ENCODE measurements at places on chromosomes 13 and 19.

- DNase-seq: no peak
Observed at GRCh38 chr19:52590728-52591127, 20.6 kb downstream of the ZNF701 start.

GRCh38 chr13:83003185-83003584 is 879.1 kb downstream of the SLITRK1 start:
- no peak for DNase-seq

GRCh38 chr19:51472607-51473006 is 5.7 kb upstream of the CEACAM18 start:
- no peak for DNase-seq

GRCh38 chr13:27023385-27024073 is 148.1 kb downstream of the USP12 start:
- DNase-seq: no peak

- no peak for DNase-seq
Observed at GRCh38 chr13:63463782-63464610, 2048.3 kb upstream of the PCDH20 start.

DNA sequence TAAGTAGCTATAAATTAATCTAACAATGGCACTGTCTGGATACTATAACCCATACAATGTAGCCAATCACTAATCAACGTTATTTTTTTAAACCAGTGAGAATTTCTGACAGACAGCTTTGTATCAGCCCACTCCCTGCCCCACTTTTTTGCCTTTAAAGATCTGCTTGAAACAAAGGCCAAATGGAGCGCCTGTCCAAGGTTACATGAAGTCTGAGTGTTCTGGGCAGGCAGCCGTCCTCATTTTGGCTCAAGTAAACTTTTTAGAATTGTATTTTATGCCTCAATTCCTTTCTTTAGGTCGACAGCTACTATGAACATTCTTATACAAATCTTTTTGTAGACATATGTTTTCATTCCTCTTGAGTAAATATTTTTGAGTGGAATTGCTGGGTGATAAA is 6.2 kb downstream of the IFT88 start:
- no peak for DNase-seq

DNA sequence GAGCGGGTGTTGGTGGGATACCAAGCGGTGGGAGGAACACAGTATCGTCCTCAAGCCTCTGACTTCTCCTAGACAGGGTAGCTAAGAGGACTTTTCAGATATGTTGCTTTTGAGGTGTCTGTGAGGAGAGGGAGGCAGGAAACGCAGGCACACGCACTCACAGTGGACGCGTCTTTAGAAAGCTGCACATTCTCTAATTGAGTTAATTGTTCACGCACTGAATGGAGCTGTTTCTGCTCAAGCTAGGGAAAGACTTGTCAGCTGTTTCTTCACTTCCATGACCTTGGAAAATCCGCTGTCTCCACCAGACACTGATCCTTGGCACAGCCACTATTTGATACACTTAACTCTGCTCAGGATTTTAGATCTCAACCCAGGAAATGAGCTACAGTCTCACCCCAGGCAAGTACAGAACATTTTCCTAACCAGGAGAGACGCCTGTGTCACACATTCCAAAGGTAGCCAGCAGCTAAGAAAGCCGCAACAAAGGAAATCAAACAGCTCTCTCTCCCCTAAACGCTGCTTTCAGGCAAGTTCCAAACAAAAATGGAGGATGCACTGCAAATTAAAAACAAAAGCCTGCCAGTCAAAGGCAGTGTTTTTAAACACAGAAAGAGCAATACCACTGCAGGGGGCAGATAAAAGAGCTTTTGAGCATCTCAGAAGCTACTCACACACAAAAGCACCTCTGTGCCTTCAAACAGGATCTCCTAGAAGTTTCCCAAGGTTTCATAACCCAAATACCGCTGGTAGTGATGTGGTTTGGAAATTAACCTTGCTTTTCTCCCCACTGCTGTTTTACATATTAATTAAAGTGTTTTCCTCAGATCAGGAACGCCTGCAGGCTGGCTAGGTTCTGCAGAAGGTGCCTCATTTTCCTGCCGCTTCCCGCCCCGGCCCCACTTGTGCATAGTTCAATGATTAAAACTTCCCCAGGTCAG is 57.3 kb downstream of the IRS2 start:
- peak; percentile 59 for DNase-seq

- DNase-seq: no peak
Observed at GRCh38 chr19:8721334-8721733, at the start of gene OR2Z1. Gene OR2Z1, plus strand, starts transcription at chr19:8721634. Its CDS starts 9,395 bp downstream, at chr19:8731029.

DNA sequence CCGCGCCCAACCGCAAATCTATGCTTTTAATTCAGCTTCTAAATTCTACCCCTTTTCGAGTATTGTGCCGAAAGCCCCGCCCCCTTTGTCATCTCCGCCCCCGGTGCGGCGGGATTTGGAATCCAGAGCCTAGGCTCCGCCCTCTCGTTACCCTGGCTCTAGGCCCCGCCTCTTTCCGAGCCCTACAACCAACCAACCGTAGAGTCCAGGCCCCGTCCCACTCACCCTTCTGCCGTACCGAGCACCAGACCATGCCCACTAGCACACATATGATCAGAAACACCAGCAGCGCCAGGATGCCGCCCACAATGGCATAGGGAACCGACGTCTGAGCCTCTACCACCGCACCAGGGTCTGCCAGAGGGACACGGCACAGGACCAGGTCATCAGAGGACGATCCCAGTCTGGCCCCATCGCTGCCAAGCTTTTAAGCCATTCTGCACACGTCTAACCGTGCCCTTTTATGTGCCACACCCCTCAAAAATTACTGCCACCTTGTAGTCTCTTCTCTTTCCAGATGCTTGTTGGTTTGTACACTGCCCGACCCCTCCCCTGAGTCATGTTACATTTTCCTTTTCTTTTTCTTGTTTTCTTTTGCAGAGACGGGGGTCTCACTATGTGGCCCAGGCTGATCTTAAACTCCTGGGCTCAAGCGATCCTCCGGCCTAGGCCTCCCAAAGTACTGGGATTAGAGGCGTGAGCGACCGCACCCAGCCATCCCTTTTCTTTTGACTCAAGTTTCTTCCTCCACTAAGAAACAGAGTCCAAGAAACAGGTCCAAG is 4.7 kb upstream of the ZNF428 start:
- DNase-seq: no peak

- peak; percentile 49 for DNase-seq
Observed at GRCh38 chr19:14497228-14497921, 1.4 kb upstream of the GIPC1 start.

GRCh38 chr19:5608291-5608690 is 14.3 kb downstream of the SAFB2 start:
- no peak for DNase-seq

GRCh38 chr19:51644636-51645271 is 1.9 kb downstream of the SIGLEC14 start:
- no peak for DNase-seq

DNA sequence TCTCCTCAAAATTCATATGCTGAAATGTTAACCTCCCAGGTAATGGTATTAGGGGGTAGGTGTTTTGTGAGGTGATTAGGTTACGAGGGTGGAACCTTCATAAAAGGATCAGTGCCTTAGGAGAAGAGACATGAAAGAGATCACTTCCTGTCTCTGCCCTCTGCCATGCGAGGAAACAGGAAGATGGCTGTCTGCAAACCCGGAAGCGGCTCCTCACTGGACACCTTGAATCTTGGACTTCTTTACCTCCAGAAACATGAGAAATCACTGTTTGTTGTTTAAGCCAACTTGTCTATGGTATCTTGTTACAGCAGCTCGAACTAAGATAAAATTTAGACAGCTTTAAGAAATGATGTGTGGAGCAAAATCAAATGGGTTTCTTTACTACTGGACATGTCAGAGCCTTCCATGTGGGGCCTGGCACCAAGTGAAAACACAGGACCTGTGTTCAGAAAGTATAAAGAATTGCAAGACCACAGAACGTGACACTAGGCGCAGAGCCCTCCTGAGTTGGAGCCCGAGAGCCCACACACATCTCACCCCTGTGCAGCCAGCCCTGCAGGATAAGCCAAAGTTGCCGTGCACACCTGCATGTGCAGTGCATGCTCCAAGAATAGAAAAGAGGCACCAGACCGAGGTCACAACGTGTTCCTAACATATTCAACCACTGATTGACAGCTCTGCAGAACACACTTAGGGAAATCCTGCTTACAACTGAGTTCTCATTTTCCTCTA is 112.5 kb upstream of the UQCRFS1 start:
- no peak for DNase-seq

- no peak for DNase-seq
Observed at GRCh38 chr13:48829536-48829935, 146.2 kb upstream of the FNDC3A start.

DNA sequence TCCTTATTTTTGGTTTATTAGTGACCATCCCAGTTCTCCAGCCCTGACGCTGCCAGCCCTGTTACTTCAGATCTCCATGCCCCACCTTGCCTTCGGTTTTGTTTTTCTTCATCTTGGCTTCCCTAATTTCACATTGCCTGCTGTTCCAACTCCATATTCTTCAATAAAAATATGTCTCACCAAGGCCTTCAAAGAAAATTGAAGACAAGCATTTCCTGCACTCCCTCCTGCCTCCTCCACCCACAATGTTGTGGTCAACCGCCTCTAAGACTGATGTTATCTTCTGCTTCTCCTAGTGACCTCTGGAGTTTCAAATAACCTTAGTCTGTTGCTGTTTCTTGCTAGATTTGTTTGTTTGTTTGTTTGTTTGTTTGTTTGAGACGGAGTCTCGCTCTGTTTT is 14.6 kb downstream of the PLD3 start:
- DNase-seq: no peak

GRCh38 chr13:79988573-79988972 is 352.4 kb downstream of the SPRY2 start:
- no peak for DNase-seq

- DNase-seq: no peak
Observed at GRCh38 chr19:49820125-49820524, 2.0 kb downstream of the MED25 start.

GRCh38 chr13:72221276-72221962 is 354.4 kb upstream of the DACH1 start:
- no peak for DNase-seq

GRCh38 chr13:23687614-23688013 is 117.4 kb downstream of the TNFRSF19 start:
- DNase-seq: no peak

- DNase-seq: no peak
Observed at GRCh38 chr13:72889495-72889894, 107.6 kb downstream of the PIBF1 start.

GRCh38 chr13:60410299-60410698 is 13.3 kb downstream of the TDRD3 start:
- no peak for DNase-seq

DNA sequence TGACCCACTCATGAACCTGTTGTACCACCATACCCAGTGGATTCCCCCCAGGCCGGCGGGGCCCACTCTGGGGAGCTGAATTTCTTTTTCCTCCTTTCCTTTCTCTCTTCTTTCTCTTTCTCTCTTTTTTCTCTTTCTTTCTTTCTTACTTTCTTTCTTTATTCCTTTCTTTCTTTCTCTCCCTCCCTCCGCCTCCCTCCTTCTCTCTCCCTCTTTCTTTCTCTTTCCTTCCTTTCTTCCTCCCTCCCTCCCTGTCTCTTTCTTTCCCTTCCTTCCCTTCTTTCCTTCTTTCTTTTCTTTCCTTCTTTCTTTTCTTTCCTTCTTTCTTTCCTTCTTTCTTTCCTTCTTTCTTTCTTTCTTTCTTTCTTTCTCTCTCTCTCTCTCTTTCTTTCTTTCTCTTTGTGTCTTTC is 327.7 kb downstream of the ZNF536 start:
- no peak for DNase-seq

DNA sequence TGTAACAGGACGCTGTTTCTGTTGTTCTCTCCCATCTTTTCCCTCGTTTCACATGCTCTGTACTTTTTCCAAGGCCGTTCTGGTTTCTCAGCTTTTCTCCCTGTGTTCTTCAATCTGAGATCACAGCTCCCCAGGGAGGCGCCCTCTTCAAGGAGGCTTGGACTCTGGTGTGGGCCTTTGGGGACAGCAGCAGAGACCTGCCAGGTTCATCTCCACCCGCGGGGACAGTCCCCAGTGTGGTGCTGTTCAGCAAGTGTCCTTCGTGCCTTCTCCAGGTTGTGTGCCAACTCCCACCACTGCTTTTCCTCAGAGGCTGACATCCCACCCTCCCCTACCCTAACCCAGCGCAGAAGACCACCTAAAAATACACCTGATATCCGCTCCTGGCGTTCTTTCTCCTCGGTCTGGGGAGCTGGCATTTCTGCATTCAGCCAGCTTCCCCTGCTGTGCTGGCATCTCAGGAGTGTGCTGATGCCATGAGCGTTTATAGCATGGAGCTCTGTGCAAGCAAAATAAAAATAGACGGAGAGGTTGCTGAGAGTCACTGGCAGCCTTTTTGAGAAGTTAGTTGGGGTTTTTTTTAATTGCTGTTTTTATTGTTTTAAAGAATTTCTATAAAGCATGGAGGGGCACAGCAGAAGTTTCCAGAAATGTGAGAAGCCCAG is 149.4 kb downstream of the STK24 start:
- DNase-seq: no peak

DNA sequence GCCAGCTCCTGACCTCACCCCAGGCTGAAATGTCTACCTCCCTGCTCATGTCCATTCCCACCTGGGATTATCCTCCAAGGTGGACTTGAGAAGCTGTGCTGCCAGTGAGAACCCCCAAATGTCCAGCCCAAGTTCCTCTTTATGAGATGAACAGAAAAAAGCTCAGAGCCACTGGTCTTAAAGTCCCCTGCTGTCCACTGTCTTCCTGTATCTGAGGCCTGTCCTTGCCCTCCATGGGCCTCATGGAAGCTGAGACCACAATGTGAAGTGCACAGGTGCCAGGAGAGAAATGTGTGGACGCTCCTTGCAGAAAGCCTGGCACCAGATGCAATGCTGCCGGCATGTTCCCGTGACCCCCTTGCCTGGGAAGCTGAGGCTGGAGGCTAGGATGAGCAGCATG is 3.3 kb upstream of the AMER2 start:
- no peak for DNase-seq

DNA sequence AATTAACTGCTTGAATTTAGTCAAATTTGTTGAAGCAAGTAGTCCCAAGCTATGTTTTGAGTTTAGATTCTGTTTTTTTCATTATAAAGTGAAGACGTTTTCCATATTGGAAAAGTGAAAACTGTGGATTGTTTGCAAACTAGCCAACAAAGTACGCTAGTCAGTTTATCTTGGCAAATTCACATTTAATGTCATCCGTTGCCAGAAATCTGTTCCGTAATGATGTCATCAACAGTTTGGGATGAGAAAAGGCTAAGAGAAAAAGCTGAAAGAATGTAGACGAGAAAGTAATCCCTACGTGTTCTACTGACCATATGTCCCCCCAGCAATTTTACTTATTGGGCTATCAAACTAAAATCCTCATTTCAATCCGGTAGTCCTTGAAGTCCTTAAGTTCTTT is 419.6 kb downstream of the GPC6 start:
- no peak for DNase-seq

- no peak for DNase-seq
Observed at GRCh38 chr13:24104723-24105122, 55.8 kb upstream of the SPATA13 start.

- no peak for DNase-seq
Observed at GRCh38 chr13:44972956-44973581, 16.2 kb downstream of the NUFIP1 start.
